Fibroblast of skin of right biceps (primary cell): ENCODE measurements at places on chromosomes 7 and 10.

DNA sequence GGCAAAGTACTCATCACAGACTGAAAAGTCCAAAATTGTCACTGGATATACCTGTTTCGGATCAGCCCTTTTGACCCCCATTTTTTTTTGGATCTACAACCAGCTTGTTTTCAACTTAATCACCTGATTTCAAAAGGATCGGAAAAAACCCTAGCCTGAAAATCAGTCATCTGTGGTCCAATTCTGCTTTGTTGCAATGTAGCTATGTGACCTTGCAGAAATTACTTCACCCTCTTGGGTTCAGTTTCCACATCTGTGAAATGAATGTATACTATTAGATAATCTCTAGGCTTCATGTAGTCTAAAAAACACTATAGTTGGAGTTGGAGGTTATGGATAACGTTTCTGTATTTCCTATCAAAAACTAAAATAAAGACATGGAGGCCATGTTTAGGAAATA is 37.1 kb downstream of the STEAP4 start:
- no peak for DNase-seq

DNA sequence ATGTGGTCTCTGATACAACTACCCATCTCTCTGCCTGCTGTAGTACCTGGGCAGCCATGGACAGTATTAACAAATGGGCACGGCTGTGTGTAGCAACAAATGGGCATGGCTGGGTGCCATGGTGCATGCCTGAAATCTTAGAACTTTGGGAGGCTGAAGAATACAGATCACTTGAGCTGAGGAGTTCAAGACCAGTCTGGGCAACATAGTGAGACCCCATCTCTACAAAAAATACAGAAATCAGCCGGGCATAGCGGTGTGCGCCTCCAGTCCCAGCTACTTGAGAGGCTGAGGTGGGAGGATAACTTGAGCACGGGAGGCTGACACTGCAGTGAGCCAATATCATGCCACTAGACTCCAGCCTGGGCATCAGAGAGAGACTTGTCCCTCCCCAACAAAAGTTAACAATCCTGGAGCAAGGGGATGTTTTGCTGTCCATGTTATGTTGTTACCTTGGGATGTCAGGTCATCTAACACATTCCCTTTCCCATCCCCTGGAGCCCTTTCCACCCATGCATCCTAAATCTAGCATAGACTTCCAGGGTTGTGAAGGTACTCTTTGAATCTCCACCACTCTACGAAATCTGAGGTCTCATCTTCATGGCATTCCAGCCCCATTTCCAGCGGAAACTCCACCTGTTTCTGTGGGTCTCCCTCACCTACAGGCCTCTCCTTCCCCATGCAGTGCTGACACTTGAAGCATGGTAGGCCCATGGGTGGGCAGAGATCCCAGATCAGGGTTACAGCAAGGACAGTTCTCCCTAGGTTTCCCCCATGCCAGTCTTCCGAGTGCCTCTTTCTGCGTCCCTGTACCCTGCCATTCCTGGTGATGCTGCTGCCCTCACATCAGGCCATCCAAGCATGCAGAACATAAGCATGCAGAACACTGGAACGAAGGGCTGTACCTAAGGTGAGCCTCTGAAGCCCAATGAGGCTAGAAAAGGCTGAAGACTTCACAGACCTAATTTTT is 13.1 kb downstream of the FXYD4 start:
- DNase-seq: no peak

DNA sequence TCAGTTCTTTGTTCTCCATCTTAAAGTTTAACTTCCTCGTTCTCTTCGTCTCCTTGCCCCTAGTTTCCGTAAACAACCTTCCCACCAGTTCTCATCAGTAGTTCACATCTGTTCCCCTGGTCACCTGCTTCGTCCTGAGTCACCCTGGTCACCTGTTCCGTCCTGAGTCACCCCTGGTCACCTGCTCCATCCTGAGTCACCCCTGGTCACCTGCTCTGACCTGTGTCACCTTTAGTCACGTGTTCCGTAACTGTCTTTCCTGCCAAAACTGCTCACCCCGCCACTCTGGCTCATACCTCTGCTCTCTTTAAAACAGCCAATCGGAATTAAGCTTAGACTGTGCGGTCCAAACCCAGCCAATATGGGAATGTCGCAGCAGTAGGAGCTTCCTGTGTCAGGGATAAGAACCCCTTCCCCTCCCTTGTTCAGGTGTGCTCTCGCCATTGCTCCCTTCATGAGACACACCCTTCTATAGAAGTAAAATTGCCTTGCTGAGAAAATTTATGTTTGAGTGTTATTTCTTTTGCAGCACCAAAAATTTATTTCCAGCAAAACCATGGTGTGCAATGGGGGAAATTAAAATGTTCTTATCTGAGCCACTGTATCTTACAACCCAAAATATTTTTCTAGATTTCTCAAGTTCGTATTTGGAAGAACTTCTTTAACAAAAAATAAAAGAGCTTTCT is 112.2 kb downstream of the VIM start:
- DNase-seq: no peak

DNA sequence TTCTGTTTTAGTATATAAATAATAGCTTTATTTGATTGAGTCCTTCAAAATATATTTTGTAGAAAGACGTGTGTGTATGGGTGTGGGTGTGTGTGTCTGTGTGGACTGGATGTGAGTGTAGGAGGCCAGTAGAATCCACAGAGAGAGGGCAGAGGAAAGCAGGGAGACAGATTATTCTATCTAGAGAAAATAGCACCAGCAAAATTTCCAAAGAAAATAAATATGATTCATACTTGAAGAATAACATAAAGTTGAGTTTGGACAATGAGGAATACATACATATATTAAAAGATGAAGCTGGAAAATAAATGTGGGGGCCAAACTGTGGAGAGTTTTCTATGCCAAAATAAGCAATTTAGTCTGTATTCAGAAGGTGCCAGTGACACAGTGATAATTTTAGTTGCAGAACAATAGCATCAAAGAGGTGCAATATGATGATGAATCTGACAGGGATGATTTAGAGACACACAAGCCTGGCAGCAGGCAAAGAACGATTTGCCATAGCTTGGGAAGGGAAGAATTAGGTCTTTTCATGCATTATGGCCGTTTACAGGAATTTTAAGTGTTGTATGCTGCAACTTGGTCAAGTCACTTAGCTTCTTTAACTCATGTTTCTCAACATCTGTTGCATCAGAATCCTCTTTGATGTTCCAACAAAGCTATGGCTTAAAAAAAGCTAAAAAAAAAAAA is 121.3 kb downstream of the SEMA3A start:
- DNase-seq: peak; percentile 53

DNA sequence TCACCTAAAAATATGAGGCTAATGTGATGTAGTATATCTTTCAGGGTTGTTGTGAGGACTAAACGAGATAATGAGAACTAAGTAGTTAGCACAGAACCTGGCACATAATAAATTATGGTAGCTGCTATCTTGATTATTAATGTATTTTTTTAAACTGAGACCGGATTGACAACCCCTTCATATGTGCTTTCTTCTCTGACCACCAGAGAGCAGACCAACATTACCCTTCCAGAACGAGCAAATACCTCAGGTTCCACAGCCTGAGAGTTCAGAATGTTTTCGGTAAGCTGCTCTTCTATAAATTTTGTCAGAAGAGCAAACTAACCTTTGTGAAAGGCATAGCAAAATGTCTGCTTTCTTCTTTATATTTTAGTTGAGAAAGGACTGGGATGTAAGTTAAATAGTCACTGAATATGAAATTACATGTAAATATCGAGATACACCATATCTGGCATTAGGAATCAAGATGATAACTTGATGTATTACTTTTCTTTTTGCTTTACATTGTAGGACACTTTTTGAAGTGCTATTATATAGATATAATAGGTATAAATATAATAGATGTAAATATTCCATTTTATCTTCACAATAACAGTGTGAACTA is 13.6 kb upstream of the BPGM start:
- peak; percentile 48 for DNase-seq

DNA sequence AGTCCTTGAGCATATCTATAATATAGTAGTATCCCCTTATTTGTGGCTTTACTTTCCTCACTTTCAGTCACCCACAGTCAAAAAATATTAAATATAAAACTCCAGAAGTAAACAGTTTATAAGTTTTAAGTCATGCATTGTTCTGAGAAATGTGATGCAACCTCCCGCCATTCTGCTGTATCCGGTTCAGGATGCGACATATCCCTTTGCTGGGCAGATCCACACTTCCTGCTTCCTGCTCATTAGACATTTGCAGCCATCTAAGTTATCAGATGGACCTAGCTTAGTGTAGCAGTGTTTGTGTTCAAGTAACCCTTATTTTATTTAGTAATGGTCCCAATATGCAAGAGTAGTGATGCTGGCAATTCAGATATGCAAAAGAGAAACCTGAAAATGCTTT is 38.9 kb upstream of the BMS1 start:
- DNase-seq: no peak

GRCh38 chr10:72027498-72027897 is 60.9 kb downstream of the SPOCK2 start:
- peak; percentile 17 for DNase-seq

GRCh38 chr10:62728479-62728878 is 76.0 kb upstream of the ADO start:
- DNase-seq: no peak

DNA sequence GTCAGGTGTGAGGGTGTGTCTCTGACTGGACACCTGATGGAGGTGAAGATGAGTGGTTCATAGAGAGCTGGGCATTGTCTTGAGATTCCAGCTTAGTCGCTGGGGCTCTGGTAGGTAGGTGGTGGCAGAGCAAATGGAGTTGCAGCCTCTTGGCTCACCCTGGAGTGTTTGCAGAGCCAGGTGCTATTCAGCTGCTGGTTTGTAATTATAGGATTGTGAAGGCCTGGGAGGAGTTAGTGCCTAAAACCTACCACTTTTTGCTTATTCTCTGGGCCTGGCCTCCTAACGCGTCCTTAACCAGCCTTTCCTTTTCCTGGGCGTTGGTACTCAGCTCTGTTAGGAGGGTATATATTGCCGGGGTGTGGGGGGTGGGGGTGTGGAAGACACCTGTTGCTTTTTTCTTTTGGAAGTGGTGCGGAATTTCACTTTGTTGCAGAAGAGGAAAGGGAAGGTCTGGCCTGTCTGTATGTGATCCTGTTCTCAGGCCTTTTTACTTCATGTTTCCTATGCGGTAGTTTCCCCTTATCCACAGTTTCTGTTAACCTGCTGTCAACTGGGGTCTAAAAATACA is 3.2 kb downstream of the PPRC1 start:
- no peak for DNase-seq

DNA sequence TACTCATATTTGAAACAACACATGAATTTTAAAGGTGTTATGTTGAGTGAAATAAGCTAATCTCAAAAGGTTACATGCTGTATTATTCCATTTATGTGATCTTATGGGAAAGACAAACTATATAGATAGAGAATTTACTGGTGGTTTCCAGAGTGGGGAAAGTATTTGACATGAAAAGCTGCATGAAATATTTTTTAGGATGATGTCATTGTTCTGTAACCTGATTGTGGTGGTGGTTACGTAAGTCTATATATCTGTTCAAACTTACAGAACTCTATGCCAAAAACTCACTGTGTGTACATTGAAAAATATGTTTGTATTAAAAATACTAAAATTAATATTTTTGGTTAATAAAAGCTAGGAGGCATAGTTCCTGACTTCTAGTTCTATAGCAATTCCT is 453.0 kb downstream of the SORCS3 start:
- DNase-seq: peak; percentile 26

DNA sequence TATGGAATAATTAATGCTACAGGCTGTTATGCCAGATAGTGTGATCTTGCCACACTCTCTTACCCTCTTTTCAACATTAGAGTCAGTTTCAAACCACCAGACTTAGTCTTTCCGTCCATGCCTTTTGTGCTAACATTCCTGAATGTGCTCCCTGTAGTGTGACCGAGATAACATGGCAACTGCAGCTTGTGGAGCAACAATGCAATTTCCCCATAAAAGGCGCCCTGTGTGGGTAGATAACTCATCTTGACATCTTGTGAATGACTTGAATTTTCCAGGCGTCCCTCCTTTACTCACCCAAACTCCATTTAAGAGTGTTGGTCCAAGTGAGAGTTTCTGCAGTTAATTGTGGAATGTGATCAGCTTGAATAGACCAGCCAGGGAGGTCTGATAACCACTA is 99.6 kb downstream of the DNAH11 start:
- DNase-seq: no peak

DNA sequence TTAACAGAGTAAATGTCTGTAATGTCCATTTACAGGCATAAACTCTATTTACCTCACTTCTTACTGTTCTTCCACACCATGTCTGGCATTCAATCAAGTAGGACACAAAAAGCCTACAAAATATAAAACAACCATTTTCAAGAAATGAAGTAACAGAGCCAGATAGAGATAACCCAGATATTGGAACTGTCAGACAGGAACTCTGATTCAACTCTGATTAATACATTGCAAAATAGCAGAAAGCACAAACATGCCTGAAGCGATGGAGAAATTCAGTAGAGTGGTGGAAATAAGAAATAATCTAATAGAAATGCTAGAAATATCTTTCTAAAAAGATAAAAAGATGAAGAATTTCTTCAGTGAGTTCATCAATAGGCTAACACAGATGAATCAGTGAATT is 964.4 kb downstream of the PCDH15 start:
- no peak for DNase-seq

GRCh38 chr10:133405844-133406527 is 12.0 kb downstream of the MTG1 start:
- DNase-seq: peak; percentile 60

DNA sequence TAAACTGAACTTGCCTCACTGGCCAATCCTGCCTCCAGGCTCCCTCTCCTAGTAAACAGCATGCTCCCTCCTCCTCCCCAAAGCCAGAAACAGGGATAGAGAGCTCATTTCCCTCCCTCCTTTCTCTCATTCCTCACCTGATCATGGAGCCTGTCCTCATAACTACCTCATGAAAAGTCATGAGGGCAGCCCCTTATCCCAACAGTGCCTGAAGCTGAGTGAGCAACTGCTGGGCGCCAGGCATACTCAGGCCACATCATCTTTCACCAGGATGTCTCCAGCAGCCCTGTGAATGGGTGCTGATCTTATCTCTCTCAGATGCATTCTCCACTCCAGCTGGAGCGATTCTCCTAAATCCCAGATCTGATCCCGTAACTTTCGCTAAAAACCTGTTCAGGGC is 307.2 kb downstream of the PRPF18 start:
- DNase-seq: peak; percentile 65

- DNase-seq: no peak
Measured at GRCh38 chr10:59698326-59698725, 11.3 kb downstream of the SLC16A9 start.

DNA sequence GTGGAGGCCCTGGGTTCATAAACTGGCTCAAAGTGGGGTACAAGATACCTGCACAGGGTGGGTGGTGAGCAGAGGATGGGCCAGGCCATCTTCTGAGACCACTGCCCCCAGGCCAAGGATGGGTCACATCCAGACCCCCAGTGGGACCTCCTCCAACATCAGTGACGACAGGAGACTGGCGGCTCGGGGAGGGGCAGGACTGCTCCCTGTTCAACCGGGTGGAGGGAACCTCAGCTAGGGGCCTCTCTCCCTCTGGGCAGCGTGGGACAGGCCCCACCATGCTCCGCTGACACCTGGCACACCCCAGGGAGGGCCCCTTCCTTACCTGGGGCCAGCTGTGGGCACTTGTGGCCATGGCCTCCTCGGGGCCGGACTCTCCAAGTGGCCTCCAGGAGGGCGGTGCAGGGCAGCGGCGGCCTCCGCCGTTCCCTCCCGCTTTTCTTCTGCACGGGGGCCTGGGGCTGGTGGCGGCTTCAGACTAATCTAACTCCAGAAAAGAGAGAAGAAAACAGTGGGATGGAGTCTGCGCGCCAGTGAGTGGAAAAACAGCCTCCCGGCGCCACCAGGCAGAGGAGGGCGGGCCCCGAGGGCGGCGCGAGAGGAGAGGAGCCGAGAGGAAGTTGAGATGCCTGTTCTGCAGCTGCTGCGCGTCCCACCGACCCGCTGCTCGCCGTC is at the start of gene CALHM2:
TSS of gene CALHM2 (minus strand) at position 540 of the 675 bp plus-strand sequence. CDS start 2,429 bp downstream, outside the sequence.
- peak; percentile 63 for DNase-seq

- no peak for DNase-seq
Measured at GRCh38 chr7:129513546-129513945, 11.2 kb downstream of the SMKR1 start.
